Activated naive CD4-positive, alpha-beta T cell treated with anti-CD3 and anti-CD28 coated beads, Interleukin-2, amount 50 U/mL, for 72 hours (primary cell): ENCODE measurements at places on chromosomes 13 and 19.
A peak's percentile ranks its signal among the peaks of the same experiment; 100 is the strongest.

GRCh38 chr19:44725251-44725650, 23.3 kb upstream of the BCL3 start:
- DNase-seq: no peak

DNA sequence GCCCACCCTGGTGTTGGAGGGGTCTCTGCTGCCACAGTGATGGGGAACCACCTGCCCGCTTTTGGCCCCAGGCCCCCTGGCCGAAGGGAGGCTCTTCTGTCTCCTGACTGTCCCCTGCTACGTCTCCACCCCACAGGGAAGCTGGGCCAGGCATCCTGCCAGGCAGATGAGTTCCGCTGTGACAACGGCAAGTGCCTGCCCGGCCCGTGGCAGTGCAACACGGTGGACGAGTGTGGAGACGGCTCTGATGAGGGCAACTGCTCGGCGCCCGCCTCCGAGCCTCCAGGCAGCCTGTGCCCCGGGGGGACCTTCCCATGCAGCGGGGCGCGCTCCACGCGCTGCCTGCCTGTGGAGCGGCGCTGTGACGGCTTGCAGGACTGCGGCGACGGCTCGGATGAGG, 11.0 kb downstream of the LRP3 start:
- DNase-seq: no peak

GRCh38 chr13:76953968-76954367, 5.7 kb downstream of the ACOD1 start:
- no peak for DNase-seq

DNA sequence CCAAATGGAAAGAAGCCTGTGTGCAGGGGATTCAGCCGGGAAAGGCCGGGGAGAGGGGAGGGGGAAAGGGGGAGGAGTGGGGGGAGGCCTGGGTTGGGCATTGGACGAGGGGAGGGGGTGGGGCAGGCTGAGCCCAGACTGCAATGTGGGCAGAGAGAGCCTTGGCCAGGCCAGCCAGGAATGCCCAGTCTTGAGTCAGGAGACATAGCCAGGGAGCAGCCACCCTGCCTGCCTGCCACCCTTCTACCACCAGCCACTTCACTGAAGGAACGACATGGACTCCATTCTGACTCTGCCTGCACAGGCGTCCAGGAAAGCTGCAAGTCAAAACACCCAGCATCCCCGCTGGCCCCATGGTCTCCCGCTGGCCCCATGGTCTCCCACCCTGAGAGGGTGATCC, 498 bp downstream of the PROZ start:
- no peak for DNase-seq

DNA sequence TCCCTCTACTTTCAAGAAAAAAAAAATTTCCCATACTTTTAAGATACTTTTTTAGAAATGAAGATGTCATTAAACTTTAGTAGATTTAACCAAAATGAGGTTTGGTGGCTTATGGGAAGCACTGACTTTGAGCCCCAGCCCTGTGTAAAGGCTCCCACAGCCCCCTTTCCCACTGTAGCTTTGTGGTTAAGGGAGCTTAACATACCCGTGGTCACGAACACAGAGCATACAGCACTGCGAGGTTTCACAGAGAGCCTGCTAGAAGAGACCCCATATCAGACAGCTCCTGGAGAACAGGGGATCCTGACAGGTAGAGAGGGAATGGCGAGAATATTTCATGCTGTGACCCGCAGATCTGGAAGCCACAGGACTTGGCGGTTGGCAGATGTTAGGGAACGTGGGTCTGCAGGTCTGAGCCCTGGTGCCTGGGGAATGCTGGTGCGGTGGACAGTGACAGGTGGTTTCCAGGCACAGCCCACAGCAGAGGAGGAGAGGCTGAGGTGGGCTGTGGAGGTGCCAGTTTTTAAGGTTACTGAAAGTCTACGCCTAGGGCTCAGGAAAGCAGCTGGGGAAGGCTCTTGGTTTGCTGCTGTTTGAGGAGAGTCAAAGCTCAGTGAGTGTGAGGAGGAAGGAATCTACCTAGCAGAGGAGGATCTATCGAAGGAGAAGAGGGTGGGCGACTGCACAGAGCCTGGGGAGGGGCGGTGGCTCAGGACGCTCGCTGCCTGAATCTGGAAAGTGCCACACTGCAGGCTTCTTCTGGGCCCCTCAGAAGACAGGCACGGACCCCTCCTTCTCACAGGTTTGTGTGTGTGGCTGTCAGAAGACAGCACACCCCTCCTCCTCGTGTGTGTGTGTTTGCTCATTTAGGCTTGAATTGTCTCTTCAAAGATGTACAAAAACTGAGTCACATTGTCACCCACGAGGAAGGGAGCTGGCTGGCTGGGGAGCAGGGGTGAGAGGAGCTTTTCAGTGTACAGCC, 49.9 kb downstream of the SLC7A9 start:
- no peak for DNase-seq

- DNase-seq: peak; percentile 72
Measured at GRCh38 chr19:51016798-51017683, 2.5 kb downstream of the KLK10 start.

DNA sequence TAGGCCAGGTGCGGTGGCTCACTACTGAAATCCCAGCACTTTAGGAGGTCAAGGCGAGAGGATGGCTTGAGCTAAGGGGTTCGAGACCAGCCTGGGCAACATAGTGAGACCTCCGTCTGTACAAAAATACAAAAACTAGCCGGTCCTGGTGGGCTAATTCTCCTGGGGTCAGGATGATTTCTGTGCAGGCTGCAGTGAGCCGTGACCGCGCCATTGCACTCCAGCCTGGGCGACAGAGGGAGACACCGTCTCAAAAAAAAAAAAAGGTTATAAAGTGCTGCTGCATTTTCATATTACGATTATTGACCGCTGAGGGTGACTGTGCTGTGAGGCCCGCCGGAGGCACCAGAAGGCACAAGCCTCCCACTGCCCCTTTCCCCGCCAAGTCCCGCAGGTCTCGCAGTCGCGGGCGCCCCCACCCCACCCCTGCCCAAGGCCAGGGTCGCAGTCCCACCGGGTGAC, 477 bp upstream of the PLEKHF1 start:
- no peak for DNase-seq

- peak; percentile 69 for DNase-seq
Measured at GRCh38 chr13:46751811-46752635, 44.9 kb downstream of the ESD start.

DNA sequence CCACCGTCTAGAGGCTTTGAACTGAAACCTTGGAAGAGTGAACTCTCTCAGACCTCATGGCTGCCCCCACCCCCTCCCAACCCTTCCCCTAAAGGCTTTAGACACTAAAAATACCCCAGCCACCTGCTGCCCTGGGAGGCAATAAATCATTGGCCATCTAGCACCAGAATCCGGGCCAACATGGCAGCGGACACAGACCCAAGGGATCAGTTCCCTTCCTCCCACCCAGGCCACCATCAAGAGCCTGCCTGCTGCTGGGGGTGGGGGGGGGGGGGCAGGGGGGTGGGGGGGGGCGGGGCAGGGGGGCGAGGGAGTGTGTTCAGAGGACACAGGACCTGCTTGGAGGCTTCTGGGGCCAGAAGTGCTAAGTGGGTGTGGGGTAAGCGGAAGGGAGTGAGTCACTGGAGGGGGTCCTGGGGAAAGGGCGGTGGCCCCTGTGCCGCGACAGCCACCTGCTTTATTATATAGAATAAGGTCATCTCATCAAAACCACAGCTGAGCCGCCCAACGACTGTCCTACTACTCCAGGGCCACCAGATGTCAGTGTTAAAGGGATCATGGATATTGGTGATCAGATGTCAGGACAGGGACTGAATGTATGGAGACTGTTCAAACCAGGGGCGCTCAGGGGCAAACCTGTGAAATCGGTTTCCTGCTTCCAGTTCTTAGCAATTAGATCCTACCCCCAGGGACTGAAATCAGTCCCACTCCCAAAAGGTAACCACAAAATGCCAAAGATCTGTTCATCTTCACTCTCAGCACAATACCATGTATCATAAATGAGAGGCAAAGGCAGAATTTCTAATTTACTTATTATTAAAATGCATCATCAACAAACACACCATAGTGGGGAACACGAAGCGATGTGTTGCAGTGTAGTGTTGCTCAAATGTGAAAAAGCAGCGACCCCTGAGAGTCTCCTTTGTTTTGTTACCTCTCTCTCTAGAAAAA, 24.3 kb downstream of the ARL11 start:
- no peak for DNase-seq

DNA sequence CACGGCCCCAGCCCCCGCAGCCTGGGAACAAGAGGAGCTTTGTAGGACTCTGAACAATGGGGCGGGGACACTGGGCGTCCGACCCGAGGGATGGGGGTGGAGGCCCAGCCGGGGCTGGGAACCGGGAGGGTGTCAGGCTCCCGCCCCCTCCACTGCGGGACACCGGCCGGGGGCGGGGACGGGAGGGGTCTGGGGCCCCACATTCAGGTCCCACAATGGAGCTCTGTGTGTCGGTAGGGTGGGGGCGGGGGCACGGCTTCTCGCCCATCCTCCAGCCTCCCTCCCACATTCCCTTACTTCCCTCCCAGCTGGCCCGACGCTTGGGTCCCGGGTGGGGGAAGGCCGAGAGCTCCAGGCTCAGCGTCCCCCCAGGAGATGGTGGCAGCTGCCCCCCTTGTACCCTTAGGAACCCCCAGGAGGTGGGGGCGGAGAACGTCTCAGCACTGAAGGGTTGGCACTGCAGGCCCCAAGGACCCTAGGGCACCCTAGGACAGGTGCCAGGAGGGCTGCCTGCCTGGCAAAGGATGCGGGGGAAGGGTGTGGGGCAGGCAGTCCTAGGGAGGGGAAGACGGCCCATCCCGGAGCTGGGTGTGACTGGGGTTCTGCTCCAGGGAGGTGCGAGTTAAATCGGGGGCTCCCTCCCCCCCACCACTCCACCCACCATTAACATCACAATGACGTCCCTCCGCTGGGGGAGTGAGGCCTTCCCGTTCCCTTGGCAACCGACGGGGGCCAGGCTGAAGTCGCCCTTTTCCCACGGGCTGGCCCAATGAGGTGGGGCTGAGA, 5.3 kb downstream of the TTYH1 start:
- DNase-seq: no peak

GRCh38 chr13:91058919-91059318, 288.6 kb upstream of the MIR17HG start:
- no peak for DNase-seq

DNA sequence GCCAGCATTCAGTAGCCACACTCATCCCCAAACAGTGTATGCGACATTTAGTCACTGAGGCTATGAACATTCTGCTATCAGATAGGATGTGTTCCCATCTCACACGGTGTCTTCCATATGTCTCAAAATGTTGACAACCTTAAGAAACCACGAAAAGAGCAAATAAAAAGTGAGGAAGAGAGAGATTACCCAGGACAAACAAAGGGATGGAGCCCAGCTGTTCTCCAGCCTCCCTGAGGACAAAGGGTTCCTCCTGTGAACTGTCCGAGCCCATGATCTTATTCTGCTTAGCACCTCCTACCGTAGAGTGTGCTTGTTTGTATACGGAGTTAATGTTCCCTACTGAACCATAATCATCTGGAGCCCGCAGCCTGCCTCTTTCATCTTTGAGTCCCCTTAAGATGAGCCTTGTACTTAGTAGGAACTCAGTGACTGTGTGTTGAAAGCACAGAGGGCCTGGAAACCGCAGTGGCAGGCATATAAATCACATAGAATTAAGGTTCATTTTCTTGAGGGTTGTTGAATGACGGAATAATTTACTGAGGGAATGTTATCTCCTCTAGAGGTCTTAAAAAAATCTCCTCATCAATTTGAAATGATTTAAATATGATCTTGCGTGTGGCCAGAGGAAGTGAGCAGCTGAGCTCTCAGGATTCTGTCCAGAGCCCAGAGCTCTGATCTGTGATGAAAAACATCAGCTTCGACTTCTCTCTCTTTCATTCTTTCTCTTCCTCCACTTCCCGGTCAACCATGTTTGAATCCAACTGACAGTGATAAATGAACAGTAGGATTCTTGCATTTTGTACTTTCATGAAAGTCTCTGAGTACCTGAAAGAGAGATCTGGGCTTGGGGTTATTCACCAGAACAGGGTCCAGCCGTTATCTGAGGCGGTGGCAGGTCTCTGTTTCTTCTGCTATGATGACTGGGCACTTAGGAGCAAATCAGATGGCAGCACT, 200.5 kb downstream of the KLF5 start:
- no peak for DNase-seq

DNA sequence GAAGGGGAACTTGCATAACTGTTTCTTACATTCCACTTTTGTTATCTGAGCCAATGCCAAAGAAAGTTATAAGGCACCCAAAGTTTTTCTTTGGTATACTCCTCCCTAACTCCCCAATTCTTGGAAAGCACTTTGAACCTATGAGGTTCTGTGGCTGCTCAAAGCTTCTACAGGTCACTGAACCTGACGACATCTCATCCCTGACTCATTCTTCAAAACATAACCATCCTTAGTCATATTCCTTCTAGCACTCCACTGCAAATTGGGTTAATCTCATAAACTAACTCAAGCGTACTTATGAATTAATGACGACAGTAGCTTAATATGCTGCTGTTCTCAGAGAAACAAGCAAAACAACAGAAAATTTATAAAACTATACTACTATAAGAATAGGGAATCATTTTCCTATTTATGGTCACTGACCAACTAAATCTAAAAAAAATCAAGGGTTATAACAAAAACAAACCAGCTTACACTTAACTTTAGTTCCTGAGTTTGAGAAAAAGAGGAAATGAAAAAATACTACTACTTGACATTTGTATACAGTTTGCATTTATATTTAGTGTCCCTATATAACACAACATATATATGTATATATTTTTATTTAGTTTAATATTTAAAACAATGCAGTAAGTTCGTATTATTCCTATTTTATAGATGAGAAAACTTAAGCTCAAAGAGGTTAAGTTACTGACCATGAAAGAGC, 69.1 kb downstream of the CAB39L start:
- no peak for DNase-seq

- no peak for DNase-seq
Measured at GRCh38 chr13:80000684-80001509, 340.0 kb downstream of the SPRY2 start.
